ENCODE measurements at places on chromosomes 3 and 15.

- DNase-seq, result no peak
Measured at GRCh38 chr3:63142681-63143080, 135.4 kb upstream of the SYNPR start.

- no peak for DNase-seq
Measured at GRCh38 chr3:144263706-144264105, 292.1 kb downstream of the DIPK2A start.

- DNase-seq, result no peak
Measured at GRCh38 chr15:53746101-53746500, 13.4 kb downstream of the WDR72 start.

DNA sequence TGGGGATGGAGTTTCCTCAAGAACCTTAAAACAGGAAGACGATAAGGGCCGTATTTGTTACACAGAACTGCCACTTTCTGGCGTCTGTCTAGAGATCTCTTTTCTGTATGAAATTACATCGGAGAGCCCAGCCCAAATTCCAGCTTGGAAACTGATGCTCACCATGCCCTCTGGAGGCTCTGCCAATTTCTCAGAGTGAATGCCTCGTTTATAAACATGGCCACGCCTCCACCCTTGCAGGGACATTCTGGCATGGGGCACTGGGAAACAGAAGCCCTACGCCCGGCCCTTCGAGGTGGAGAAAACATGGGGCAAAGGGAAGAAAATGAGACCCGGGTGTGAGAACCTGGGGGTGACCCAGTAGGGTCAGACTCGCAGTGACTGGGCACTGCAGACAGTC lies 53.4 kb upstream of the SEC13 start:
- no peak for DNase-seq

DNA sequence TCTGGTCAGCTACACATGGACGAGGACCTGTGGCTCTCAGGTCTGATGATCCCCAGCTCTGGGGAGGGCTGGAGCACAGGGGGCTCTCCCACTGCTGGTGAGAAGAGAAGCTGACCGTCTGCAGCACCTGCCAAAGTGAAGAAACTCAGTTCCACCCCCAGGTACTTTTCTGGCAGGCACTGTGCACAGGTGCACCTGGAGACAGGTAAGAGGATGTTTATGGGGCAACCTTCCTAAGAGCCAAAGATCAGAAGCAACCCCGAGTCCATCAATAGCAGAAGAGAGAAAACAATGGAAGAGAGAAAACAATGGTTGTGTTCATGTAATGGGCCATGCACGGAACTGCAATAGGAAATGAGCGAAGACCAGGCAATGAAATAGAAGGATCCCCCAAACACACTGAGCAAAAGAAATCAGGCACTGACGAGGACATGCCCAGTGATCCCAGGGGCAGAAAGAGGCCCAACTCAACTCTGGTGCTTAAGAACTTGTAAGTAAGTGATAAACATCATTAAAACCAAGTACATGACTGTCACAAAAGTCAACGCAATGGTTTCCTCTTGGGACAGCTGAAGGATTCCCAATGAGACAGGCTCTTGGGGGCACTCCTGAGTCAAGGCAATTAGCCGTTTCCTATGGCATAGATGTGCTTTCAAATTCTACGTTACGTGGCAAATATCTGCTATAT lies 95.0 kb upstream of the ALDH1A3 start:
- DNase-seq, result no peak

Measured in fibroblast of skin of right quadriceps (primary cell).